ENCODE measurements at places on chromosomes 16 and 17. TPM values are rescaled to one million over a fixed set of nuclear protein-coding genes. Genes with fewer than 3 reads are reported as not detected.

The ALOX12B gene
- not detected for total RNA-seq

The KRTAP4-5 gene
- total RNA-seq = not detected

The PMM2 gene
- 26.2 TPM for total RNA-seq

The ABCC11 gene
- total RNA-seq = not detected

The MAF gene
- total RNA-seq = 43.7 TPM

The CAMKK1 gene
- total RNA-seq = 0.79 TPM

The C16orf90 gene
- total RNA-seq = not detected

The SOX8 gene
- 0.33 TPM for total RNA-seq

The DHRS13 gene
- total RNA-seq = 18.7 TPM

The ITGAD gene
- total RNA-seq = not detected

The ADAT1 gene
- 104 TPM for total RNA-seq

The TBX6 gene
- 0.17 TPM for total RNA-seq

The GAST gene
- total RNA-seq = not detected

The RGS11 gene
- total RNA-seq = 0.19 TPM

The HAPSTR1 gene
- 81.4 TPM for total RNA-seq

The CCL23 gene
- total RNA-seq = 7.5 TPM

The PPL gene
- total RNA-seq = 7.0 TPM

The CHST4 gene
- total RNA-seq = not detected

The TNFRSF13B gene
- not detected for total RNA-seq

The GPR142 gene
- total RNA-seq = 0.68 TPM

The HNF1B gene
- total RNA-seq = 0.34 TPM

The PIRT gene
- total RNA-seq = not detected

The CES5A gene
- not detected for total RNA-seq

The CCL4 gene
- not detected for total RNA-seq

The KCNH6 gene
- 0.05 TPM for total RNA-seq

The ALDH3A1 gene
- total RNA-seq = 0.85 TPM

The LRRC75A gene
- 2.6 TPM for total RNA-seq

The PRSS22 gene
- not detected for total RNA-seq

The SEC14L5 gene
- not detected for total RNA-seq

Measured in dermis blood vessel endothelial cell (primary cell).